Spinal cord (tissue), 10 donors: ENCODE measurements at places on chromosomes 2 and 18. TPM values are rescaled to one million over a fixed set of nuclear protein-coding genes. Genes with fewer than 3 reads are reported as not detected.

GCG gene
- not detected for total RNA-seq

DNA sequence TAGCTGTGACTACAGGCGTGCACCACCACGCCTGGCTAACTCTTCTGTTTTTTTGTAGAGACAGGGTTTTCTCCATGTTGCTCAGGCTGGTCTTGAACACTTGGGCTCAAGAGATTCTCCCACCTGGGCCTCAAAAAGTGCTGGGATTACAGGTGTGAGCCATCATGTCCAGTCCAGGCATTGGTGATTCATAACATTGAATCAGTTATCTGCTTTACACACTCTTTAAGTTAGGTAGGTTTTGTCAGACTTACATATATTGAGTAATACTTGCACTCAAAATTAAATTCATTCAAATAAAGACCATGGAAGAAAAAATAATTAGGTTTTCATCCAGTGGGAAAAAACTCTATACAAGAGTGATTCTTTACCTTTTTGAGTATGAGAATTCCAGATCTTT, 93.2 kb upstream of the XPO1 start:
- H3K4me3 ChIP-seq = no peak overlapping the region
- H3K36me3 ChIP-seq = no peaks in the 10 kb centered on the region
- H3K27ac ChIP-seq = no peak overlapping the region
- H3K27me3 ChIP-seq = no peaks in the 10 kb centered on the region

LRRC30 gene
- total RNA-seq = not detected

DNA sequence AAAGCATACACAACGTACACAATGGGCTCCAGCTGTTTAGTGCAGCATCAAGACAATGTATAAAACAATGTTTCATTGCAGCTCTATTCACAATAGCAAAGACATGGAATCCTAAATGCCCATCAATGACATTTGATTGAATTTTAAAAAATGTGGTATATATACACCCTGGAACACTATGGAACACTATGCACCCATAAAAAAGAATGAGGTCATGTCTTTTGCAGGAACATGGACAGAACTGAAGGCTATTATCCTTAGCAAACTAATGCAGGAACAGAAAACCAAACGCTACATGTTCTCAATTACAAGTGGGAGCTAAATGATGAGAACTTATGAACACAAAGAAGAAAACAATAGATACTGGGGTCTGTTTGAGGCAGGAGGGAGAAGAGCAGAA, 315.5 kb downstream of the AGPS start:
- no peaks in the 10 kb centered on the region for H3K27me3 ChIP-seq
- H3K4me1 ChIP-seq = peaks cover 4% of the 10 kb centered on the region
- no peak overlapping the region for H3K27ac ChIP-seq
- no peaks in the 10 kb centered on the region for H3K36me3 ChIP-seq
- no peak for DNase-seq

DNA sequence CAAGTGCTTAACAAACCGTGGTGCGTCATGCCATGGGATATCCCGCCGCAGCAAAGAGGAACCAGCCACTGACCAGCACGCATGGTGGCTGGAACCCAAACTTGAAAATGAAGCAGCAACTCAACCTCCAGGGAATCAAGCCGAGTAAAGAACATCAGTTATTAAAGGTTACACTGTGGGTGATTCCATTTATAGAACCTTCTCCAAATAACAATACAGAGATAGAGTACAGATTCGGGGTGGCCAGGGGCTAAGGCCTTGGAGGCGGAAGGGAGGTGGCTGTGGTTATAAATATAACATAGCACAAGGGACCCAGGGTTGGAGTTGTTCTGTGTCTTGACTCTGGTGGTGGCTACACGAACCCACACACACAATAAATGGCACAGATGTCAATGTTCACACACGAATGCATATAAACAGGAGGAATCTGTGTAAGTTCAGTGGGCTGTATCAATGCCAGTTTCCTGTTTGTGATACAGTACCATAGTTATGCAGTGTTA, 123.1 kb downstream of the EIPR1 start:
- no peak for DNase-seq
- no peak overlapping the region for H3K27ac ChIP-seq
- peaks cover 24% of the 10 kb centered on the region for H3K4me1 ChIP-seq
- peaks cover 5% of the 10 kb centered on the region for H3K36me3 ChIP-seq

- no peaks in the 10 kb centered on the region for H3K27me3 ChIP-seq
- peak; percentile 23 for DNase-seq
- no peaks in the 10 kb centered on the region for H3K36me3 ChIP-seq
- no peaks in the 10 kb centered on the region for H3K4me1 ChIP-seq
- H3K27ac ChIP-seq = no peak overlapping the region
- no peak overlapping the region for H3K4me3 ChIP-seq
These were observed 16.4 kb downstream of the MAP3K19 start for GRCh38 chr2:135030826-135031225.

MAP3K19 gene
- total RNA-seq = 6.9 TPM

GRCh38 chr2:207873794-207874193, 104.1 kb upstream of the FZD5 start:
- H3K4me3 ChIP-seq = no peak overlapping the region
- no peak overlapping the region for H3K27ac ChIP-seq
- no peaks in the 10 kb centered on the region for H3K36me3 ChIP-seq
- no peak for DNase-seq
- no peaks in the 10 kb centered on the region for H3K27me3 ChIP-seq

CCDC85A gene
- total RNA-seq = 12.1 TPM

GRCh38 chr18:30333310-30333709, 709.2 kb downstream of the DSC3 start:
- H3K27ac ChIP-seq = no peak overlapping the region
- H3K4me3 ChIP-seq = no peak overlapping the region
- no peaks in the 10 kb centered on the region for H3K27me3 ChIP-seq
- no peaks in the 10 kb centered on the region for H3K36me3 ChIP-seq
- DNase-seq = no peak
- H3K4me1 ChIP-seq = no peaks in the 10 kb centered on the region

- H3K4me1 ChIP-seq = peaks cover 10% of the 10 kb centered on the region
- H3K27ac ChIP-seq = no peak within 1 kb of the TSS
- H3K4me3 ChIP-seq = peak within 1 kb of the TSS; percentile 10
- H3K36me3 ChIP-seq = no peaks in the 10 kb centered on the region
These were observed at the start of gene LYPD6B for GRCh38 chr2:149038442-149039212. TSS of gene LYPD6B (plus strand) at chr2:149038699. CDS start at chr2:149130949, 92,250 bp downstream.

DNA sequence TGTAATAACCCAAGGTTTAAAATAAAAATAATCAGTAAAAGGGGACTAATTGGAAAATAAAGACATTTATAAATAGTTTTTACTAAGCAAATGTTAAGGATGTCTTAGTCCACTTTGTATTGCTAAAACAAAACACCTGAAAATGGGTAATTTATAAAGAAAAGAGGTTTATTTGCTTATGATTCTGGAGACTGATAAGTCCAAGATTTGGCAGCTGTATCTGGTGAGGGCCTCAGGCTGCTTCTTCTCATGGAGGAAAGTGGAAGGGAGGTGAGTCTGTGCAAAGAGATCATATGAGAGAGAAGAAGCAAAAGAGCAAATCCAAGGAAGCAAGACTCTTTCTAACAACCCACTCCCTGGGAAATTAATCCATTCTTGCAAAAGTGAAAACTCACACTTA, 299.5 kb downstream of the DSC3 start:
- H3K36me3 ChIP-seq = no peaks in the 10 kb centered on the region
- no peaks in the 10 kb centered on the region for H3K4me1 ChIP-seq
- H3K27ac ChIP-seq = no peak overlapping the region
- no peak overlapping the region for H3K4me3 ChIP-seq
- no peaks in the 10 kb centered on the region for H3K27me3 ChIP-seq

EML6 gene
- 20.0 TPM for total RNA-seq

TWIST2 gene
- total RNA-seq = 3.4 TPM

GRCh38 chr2:69389271-69389670, 2.2 kb upstream of the GFPT1 start:
- DNase-seq = no peak
- no peak overlapping the region for H3K27ac ChIP-seq
- H3K36me3 ChIP-seq = peaks cover under 1% of the 10 kb centered on the region
- H3K4me3 ChIP-seq = no peak overlapping the region
- H3K4me1 ChIP-seq = peaks cover 8% of the 10 kb centered on the region

GRCh38 chr2:216546641-216547403, 48.2 kb downstream of the RPL37A start:
- no peaks in the 10 kb centered on the region for H3K36me3 ChIP-seq
- H3K4me3 ChIP-seq = no peak overlapping the region
- no peak for DNase-seq
- no peaks in the 10 kb centered on the region for H3K4me1 ChIP-seq

IL1R2 gene
- not detected for total RNA-seq
